Transverse colon (tissue), 4 donors: ENCODE measurements at places on chromosomes 2 and 18.

DNA sequence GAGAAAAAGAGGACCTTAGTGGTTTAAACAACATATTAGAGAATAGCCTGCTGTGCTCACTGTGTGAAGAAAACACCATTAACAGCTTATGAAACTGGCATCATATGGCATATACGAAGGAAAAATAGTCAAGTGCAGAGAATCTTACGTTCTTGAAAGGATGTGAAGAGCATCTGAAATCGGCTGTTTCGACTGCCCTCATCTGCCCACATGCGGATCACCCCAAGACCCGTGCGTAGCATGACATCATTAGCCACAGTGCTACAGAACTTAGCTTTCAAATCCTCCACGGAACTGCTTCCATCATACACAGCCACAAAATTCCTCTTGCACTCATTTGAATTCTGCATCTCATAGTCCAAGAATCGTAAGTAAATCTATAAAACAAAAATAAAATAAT, 84.3 kb downstream of the NETO1 start:
- DNase-seq = no peak
- H3K27ac ChIP-seq = no peak overlapping the region
- H3K4me3 ChIP-seq = no peak overlapping the region
- H3K36me3 ChIP-seq = no peaks in the 10 kb centered on the region
- no peaks in the 10 kb centered on the region for H3K4me1 ChIP-seq

DNA sequence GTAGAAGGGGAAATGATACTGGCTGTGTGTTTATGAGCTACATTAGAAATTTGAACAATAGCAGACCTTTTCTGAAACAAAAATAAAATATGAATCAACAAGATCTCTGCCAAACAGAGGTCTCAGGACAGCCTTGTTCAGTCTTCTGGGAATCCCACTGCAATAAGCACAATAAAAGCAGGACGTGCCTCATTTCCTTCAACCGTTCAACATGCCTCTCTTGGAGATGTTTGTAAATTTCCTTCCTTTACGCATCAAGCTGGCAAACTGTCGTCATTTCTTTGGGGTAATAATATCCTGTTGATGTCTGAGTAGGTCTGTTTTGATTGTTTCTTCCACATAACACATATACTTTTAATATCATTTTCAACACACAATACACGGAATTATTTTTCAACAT, 77.2 kb downstream of the TCF4 start:
- H3K4me1 ChIP-seq = peaks cover 9% of the 10 kb centered on the region
- no peaks in the 10 kb centered on the region for H3K36me3 ChIP-seq
- DNase-seq = no peak
- H3K27ac ChIP-seq = peak overlapping the region; percentile 61
- H3K27me3 ChIP-seq = no peaks in the 10 kb centered on the region

GRCh38 chr2:20561637-20562454, 89.1 kb downstream of the HS1BP3 start:
- H3K27me3 ChIP-seq = no peaks in the 10 kb centered on the region
- no peaks in the 10 kb centered on the region for H3K36me3 ChIP-seq
- no peak overlapping the region for H3K27ac ChIP-seq
- no peak for DNase-seq
- H3K4me1 ChIP-seq = no peaks in the 10 kb centered on the region
- no peak overlapping the region for H3K4me3 ChIP-seq

DNA sequence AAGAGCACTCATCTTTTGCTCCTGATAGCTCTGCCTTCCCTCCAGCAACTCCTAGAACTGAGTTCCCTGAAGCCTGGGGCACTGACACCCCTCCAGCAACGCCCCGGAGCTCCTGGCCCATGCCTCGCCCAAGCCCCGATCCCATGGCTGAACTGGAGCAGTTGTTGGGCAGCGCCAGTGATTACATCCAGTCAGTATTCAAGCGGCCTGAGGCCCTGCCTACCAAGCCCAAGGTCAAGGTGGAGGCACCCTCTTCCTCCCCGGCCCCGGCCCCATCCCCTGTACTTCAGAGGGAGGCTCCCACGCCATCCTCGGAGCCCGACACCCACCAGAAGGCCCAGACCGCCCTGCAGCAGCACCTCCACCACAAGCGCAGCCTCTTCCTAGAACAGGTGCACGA, 62.4 kb downstream of the TET3 start:
- no peaks in the 10 kb centered on the region for H3K36me3 ChIP-seq
- DNase-seq = no peak
- H3K4me3 ChIP-seq = no peak overlapping the region
- H3K27ac ChIP-seq = no peak overlapping the region
- H3K27me3 ChIP-seq = no peaks in the 10 kb centered on the region

GRCh38 chr2:169964740-169965139, 137.5 kb downstream of the UBR3 start:
- H3K4me3 ChIP-seq = no peak overlapping the region
- peaks cover 31% of the 10 kb centered on the region for H3K36me3 ChIP-seq
- DNase-seq = no peak
- peaks cover 8% of the 10 kb centered on the region for H3K4me1 ChIP-seq
- no peak overlapping the region for H3K27ac ChIP-seq

- H3K36me3 ChIP-seq = no peaks in the 10 kb centered on the region
- H3K27ac ChIP-seq = no peak overlapping the region
- no peaks in the 10 kb centered on the region for H3K27me3 ChIP-seq
- DNase-seq = no peak
- no peaks in the 10 kb centered on the region for H3K4me1 ChIP-seq
Observed at GRCh38 chr2:118495290-118495689, 352.2 kb downstream of the EN1 start.

DNA sequence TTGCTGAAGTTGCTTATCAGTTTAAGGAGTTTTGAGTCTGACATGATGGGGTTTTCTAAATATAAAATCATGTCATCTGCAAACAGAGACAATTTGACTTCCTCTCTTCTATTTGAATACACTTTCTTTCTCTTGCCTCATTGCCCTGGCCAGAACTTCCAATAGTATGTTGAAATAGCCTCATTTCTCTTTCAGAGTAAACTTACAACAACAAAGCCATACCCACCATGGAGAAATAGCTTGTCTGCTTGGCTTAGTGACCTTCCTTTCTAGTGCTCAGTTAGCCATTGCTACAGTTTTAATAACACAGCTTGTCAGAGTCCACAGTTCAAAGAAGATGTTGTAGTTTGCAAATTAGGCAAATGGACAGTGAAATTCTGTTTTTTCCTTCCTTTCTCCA, 228.0 kb downstream of the ETAA1 start:
- H3K4me3 ChIP-seq = no peak overlapping the region
- no peaks in the 10 kb centered on the region for H3K27me3 ChIP-seq
- no peak for DNase-seq
- no peaks in the 10 kb centered on the region for H3K36me3 ChIP-seq
- H3K27ac ChIP-seq = no peak overlapping the region

DNA sequence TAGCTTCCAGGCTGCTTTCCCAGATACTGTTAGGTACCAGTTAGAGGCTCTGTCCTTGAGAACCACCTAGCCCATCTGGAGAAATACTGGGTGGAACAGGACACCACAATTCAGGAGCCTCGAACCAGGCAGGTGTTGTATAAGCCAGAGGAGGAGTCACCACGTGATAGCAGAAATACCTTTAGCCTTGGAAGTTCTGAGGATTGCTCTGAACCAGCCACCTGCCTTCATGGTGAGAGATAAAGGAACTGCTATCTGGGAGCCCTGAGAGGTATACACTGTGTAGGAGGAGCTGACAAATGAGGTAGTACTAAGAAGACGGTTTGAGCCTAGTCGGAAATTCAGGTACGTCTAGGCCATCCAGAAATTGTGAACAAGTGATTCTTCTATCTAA, 7.6 kb upstream of the GPBAR1 start:
- no peak for DNase-seq
- peaks cover 72% of the 10 kb centered on the region for H3K36me3 ChIP-seq
- H3K27me3 ChIP-seq = no peaks in the 10 kb centered on the region
- no peak overlapping the region for H3K27ac ChIP-seq

- no peak overlapping the region for H3K27ac ChIP-seq
- H3K27me3 ChIP-seq = no peaks in the 10 kb centered on the region
- no peaks in the 10 kb centered on the region for H3K36me3 ChIP-seq
- no peaks in the 10 kb centered on the region for H3K4me1 ChIP-seq
Observed at GRCh38 chr2:24616616-24617015, 125.6 kb downstream of the NCOA1 start.

DNA sequence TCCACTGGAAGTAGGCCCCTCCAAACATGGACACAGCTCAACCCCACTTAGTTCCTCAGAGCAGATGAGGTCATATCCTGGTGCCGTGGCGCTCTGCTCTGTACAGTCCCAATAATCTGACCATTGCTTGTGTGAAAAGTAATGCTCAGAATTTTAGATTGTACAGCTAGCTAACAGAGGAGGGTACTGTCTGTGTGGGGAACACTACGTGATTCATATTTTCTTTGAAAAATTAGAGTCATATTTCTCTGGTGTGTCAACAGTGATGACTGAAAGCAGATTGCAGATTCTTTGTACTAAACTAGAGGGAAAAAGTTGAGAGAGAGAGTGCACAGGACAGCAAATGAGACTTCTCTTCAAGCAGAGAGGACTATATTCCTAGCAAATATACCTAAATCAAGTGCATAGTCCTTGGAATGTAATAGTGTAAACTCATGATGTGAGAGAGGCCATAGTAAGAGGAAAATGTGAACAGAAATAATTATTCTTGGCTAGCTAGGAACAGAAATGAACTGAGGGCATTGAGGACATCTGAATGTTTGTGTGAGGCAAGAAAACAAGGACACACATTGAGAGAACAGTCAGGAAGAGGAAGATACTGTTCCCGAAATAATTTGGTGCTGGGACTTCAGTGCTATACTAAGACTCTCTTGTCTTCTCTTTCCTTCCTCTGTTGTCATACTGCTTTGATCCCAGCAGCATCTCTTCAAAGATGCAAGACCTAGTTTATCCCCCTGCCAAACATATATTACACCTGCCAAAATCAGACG, 157.0 kb upstream of the RND3 start:
- H3K4me1 ChIP-seq = no peaks in the 10 kb centered on the region
- H3K36me3 ChIP-seq = no peaks in the 10 kb centered on the region
- no peaks in the 10 kb centered on the region for H3K27me3 ChIP-seq

DNA sequence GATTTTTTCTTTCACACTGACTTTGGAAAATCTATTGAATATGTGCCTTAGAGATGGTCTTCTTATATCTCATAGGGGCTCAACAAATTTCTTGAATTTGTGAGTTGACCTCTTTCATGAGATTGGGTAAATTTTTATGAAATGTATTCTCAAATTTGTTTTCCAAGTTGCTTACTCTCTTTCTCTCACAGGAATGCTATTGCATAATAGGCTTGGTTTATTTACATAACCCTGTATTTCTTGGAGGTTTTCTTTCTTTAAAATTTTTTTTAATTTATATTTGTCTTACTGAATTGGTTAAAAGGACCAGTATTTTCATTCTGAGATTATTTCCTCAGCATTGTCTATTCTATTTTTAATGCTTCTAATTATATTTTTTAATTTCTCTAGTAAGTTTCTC, 917.1 kb downstream of the DPP10 start:
- H3K36me3 ChIP-seq = no peaks in the 10 kb centered on the region
- H3K4me1 ChIP-seq = no peaks in the 10 kb centered on the region

DNA sequence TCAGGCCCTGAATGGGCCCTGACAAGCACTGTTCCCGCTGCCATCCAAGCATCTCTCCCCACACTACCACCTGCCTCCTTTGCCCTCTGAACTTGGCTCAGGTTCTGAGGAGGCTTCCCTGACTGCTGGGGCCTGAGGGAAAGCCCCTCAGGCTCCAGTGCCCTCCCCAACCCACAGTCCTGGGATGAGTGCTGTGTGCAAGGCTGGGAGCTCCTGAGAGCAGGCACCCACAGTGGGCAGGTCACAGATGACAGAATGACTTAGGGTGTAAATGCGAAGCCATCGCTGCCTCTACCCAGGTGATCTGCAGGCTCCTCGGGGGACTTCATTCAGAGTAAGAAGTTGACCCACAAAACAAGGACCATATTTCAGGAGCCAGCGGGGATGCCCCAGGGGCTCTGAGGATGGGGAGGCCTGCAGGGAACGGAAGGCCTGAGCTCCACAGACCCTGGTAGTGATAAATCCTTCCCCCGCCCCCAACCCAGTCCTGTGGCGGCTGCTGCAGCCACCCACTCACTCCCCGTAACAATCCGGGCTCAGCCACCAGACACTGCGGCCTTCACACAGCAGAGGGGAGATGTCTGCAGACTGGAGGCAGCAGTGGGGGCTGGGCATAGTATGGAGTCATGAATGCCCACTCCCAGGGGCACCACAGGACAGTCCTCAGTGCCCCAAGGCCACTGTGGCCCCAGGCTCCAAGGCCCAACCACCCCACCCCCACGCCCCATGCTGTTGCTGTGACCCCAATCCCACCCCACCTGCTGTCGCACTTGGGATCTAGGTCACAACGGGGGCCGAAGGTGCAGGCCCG, 8.9 kb downstream of the BIN1 start:
- H3K36me3 ChIP-seq = no peaks in the 10 kb centered on the region
- no peaks in the 10 kb centered on the region for H3K27me3 ChIP-seq

GRCh38 chr2:152485954-152486736, 151.2 kb downstream of the FMNL2 start:
- no peaks in the 10 kb centered on the region for H3K27me3 ChIP-seq
- peaks cover 7% of the 10 kb centered on the region for H3K4me1 ChIP-seq
- H3K4me3 ChIP-seq = peak overlapping the region; percentile 7

GRCh38 chr2:149129433-149129832, 90.9 kb downstream of the LYPD6B start:
- DNase-seq = no peak
- H3K4me1 ChIP-seq = no peaks in the 10 kb centered on the region
- H3K27ac ChIP-seq = no peak overlapping the region
- H3K4me3 ChIP-seq = no peak overlapping the region
- H3K36me3 ChIP-seq = no peaks in the 10 kb centered on the region

DNA sequence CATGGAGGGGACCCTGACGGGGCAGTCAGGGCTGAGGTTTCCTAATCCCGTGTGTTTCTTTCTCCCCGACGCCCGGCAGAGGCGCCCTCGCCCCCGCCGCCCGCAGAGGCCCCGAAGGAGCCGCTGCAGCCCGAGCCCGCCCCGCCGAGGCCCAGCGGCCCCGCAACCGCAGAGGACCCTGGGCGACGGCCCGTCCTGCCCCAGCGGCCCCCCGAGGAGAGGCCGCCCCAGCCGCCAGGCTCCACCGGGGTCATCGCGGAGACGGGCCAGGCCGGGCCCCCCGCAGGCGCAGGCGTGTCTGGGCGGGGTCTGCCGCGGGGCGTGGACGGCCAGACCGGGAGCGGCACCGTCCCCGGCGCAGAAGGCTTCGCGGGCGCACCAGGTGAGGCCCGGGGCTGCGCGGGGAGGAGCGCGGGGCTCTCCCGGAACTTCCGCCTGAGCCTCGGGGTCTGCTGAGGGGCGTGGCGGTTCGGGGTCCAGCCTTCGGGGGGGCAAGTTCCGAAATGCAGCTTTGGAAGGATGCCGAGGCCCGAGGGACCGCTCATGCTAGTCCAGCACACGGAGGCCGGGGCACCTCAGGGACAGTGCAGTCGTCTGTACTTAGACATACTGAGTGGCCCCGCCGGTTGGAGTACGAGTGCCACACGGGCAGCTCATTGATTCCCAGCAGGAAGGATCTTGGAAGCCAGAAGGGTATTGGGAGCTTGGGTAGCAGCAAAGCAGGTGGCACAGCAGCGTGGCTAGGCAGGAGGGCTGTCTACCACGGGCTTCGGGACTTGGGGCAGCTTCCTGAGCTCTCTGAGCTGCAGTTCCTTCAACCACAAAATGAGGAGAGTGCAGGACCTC, 60.1 kb downstream of the EMILIN2 start:
- no peaks in the 10 kb centered on the region for H3K36me3 ChIP-seq
- DNase-seq = peak; percentile 70
- H3K27me3 ChIP-seq = no peaks in the 10 kb centered on the region
- peaks cover 11% of the 10 kb centered on the region for H3K4me1 ChIP-seq
- H3K27ac ChIP-seq = peak overlapping the region; percentile 73
- peak overlapping the region; percentile 47 for H3K4me3 ChIP-seq
